MCF 10A (cell line): ENCODE measurements at places on chromosomes 7 and 10. TPM values are rescaled to one million over a fixed set of nuclear protein-coding genes. Genes with fewer than 3 reads are reported as not detected.

GRCh38 chr7:7479275-7479805 lies 56.3 kb downstream of the COL28A1 start:
- no peak for DNase-seq

GRCh38 chr10:90087197-90088023 lies 386.0 kb downstream of the KIF20B start:
- DNase-seq: peak; percentile 76

- peak; percentile 33 for DNase-seq
Measured at GRCh38 chr10:16853201-16853600, 36.0 kb upstream of the RSU1 start.

GRCh38 chr7:129926618-129927017 lies 26.1 kb downstream of the UBE2H start:
- DNase-seq: no peak

DNA sequence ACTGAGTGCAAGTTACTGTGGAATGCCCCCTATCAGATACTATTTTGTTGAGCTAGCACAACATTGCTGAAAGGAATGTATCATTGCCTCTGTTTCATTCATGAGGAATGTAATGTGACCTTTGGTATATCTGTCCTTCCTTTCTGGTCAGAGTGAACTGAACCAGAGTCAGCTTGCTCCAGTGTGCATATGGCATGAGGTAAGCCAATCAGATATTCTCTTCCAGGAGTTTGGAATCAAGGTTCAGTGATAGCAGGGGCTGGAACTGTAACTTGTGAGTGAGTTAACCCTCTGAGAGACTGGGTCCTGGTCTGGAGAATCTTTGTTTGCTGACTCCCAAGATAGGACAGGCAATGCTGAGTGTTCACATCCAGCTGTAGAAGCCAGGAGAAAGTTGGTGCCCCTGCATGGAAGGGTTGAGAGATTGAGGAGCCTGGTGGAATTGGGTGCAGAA lies 45.3 kb upstream of the OSBPL3 start:
- DNase-seq: peak; percentile 24

GRCh38 chr7:158164101-158165095 lies 423.2 kb downstream of the PTPRN2 start:
- no peak for DNase-seq

GRCh38 chr7:45211066-45211465 lies 53.5 kb downstream of the RAMP3 start:
- no peak for DNase-seq

GRCh38 chr7:52525772-52526341 lies 509.6 kb upstream of the POM121L12 start:
- no peak for DNase-seq

GRCh38 chr10:132477398-132478340 lies 59.9 kb upstream of the INPP5A start:
- DNase-seq: no peak

DNA sequence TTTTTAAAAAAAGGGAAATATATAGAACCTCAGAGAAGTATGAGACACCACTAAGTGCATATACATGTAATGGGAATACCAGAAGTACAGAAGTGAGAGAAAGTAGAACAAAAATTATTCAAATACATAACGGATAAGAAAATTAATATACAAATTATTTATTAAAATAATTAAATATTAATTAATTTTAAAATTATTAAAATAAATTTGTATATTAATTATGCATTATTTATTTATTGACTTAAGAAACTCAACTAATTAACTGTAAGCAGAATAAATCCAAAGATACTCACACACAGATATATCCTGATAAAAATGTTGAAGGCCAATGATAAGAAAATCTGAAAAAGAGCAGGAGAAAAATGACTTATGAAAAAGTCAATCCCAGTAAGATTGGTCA lies 1333.5 kb upstream of the CELF2 start:
- DNase-seq: no peak

The TAS2R39 gene
- total RNA-seq: not detected in 2 replicates

The ZDHHC6 gene
- 25.9 and 26.3 TPM in 2 replicates for total RNA-seq

The HOXA4 gene
- total RNA-seq: 2.6 and 3.7 TPM in 2 replicates

The RPEL1 gene
- total RNA-seq: not detected in 2 replicates

The GRM3 gene
- total RNA-seq: not detected in 2 replicates
